ENCODE measurements at places on chromosomes 2 and 18. TPM values are rescaled to one million over a fixed set of nuclear protein-coding genes. Genes with fewer than 3 reads are reported as not detected.

Gene FHOD3
- total RNA-seq = 16.3 TPM

Gene CFC1
- not detected for total RNA-seq

Gene DSC1
- 0.43 TPM for total RNA-seq

Gene STARD6
- not detected for total RNA-seq

Gene LDLRAD4
- total RNA-seq = 26.2 TPM
